AG20443 (cell line): ENCODE measurements at places on chromosomes 2 and 18.

GRCh38 chr18:50080316-50080715 is 114.6 kb downstream of the MYO5B start:
- DNase-seq, result no peak

- DNase-seq, result no peak
Observed at GRCh38 chr2:82826437-82826836, 1632.6 kb downstream of the SUCLG1 start.

GRCh38 chr18:47749600-47749973 is 180.9 kb downstream of the SMAD2 start:
- no peak for DNase-seq

DNA sequence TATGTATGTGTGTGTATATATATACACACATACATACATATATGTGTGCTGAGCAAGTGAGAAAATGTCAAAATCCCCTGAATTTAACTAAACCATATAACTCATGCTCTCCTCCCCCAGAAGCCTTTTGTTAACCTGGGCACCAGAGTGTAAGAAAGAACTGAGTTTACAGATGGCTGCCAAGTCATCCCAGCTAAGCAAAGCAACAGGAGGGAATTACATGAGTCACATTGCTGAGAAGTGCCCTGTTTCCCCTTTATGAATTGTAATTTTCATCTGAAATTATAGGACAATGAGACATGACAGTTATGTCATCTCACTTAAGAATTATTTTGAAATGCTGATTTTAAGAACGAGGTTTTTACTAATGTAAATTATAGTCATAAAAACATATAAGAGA is 29.9 kb downstream of the SCN7A start:
- no peak for DNase-seq

- DNase-seq, result no peak
Observed at GRCh38 chr2:231360401-231360800, 35.1 kb upstream of the B3GNT7 start.

DNA sequence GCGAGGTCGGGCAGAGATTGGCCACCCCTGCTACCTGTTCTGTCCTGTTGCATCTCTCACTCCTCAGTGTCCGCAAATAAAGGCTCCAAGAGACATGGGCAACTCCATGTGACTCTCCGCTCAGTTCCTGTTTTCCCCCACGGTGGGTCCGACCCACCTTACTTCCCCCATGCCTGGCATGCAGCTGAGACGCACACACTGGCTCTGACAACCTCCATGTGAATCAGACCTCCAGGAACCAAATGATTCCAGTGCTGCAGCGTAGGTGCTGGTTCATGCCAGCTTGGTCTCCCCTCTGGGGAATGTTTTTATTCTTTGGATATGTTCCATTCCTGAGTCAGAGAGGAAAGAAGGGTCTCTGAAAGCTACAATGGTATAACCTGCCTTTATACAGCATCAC is 221.5 kb downstream of the SH3RF3 start:
- DNase-seq, result no peak

DNA sequence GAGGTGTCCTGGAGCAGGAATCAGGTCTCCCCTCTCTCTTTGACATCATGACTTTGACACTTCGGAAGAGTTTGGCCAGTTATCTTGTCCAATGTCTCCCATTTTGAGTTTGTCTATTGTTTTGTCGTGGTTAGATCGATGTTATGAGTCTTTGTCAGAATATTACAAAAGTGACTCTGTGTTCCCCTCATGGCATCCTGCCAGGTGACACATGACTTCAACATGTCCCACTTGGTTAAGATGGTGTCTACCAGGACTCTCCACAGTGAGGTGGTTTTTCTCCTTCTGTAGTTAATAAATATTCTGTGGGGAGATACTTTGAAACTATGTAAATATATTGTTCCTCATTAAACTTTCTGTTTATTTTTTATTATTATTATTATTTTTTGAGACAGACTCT is 76.6 kb upstream of the BZW1 start:
- no peak for DNase-seq

- DNase-seq, result no peak
Observed at GRCh38 chr2:74072565-74072964, 75.1 kb downstream of the BOLA3 start.

DNA sequence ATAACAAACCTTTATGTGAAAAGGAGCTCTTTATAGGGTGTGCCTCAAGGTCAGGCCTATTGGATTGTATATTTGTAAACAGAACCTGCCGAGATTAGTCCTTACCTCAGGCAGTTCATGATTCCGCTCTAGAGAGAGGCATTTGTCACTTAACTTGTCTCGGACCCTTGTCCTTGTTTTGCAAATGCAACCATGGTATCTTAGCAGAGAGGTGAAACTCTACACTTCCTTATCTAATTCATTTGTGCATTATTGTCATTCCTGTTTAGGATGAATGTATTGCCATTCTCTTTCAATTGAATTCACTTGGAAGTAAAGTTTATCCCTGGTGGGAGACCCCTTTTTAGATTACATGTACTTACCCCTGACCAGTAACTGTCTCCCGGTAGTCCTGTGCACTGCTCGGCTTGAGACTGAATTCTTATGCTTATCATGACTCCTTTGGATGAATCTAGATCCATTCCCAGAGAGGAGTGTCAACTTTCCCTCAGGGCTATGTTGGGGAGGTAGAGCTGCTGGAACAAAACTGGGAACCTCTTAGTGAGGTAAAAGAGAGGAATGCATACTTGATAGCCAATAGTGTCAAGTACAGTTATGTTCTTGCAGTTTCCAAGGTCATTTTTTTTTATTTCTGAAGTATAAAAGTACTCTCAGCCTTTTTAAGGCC is 46.6 kb downstream of the SGPP2 start:
- DNase-seq, result no peak

GRCh38 chr2:218295029-218295428 is 2.7 kb upstream of the TMBIM1 start:
- no peak for DNase-seq

GRCh38 chr2:240132651-240132980 is 3.5 kb downstream of the COPS9 start:
- no peak for DNase-seq

- DNase-seq, result no peak
Observed at GRCh38 chr18:47179520-47179919, 3.4 kb upstream of the IER3IP1 start.
